Activated CD4-positive, alpha-beta T cell treated with anti-CD3 and anti-CD28 coated beads, Interleukin-2, amount 50 U/mL, for 16 hours (primary cell): ENCODE measurements at places on chromosomes 2 and 18.

- DNase-seq = no peak
Measured at GRCh38 chr2:21939967-21940366, 816.2 kb downstream of the TDRD15 start.

DNA sequence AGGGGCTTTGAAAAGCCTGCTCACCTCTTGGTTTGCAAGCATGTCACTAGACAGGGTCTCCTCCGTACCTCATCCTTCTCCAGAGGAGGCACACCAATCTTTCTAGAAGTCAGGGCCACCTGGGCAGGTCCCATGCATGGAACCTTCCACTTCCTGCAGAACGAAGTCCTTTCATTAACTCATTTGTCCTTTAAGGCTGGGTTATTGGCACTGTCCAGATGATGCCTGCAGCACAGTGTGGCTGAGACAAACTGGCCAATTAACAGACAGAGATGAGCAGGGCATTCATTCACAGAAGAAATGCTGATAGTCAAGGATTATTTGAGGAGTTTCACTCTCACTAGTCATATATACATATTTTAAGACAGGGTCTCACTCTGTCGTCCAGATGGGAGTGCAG lies 245.3 kb downstream of the TFCP2L1 start:
- DNase-seq = no peak

DNA sequence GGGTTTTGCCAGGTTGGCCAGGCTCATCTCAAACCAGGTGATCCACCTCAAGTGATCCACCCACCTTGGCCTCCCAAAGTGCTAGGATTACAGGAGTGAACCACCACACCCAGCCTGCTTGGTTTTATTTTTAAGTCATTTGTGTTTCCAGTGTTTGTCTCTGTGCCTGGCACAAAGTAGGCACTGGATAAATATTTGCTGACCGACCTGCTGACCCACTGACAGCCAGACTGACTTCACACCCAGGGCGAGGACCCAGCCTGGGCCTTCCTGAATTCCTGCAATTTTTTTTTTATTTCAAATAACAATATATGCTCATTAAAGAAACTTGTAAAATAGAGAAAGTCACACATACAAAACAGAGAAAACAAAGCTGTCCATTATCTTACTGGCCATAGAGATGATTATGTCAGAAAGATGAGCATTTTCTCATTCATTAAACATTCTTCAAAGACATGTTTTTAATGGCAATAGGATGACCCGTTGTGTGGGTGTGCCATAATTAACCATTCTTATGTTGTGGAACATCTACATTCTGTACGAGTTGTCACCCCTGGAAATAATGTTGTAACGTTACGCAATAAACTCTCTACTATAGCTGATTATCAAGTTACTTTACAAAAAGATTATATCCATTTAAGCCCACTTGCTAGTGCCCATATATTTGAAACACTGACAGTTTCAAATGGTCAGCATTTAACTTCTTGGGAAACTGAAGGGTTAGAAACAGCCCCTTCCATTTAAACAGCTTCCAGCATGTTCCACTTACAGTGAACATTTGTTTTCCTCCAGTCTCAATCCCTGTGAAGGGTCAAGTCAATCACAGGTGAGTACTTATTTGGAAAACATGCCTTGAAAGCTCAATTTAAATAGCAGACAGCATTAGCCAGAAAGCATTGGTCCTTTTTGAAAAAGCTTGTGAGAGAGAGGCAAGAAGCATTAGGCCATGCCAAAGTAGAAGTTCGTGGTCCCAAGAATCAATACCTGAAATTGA lies 25.7 kb upstream of the GATA6 start:
- no peak for DNase-seq

DNA sequence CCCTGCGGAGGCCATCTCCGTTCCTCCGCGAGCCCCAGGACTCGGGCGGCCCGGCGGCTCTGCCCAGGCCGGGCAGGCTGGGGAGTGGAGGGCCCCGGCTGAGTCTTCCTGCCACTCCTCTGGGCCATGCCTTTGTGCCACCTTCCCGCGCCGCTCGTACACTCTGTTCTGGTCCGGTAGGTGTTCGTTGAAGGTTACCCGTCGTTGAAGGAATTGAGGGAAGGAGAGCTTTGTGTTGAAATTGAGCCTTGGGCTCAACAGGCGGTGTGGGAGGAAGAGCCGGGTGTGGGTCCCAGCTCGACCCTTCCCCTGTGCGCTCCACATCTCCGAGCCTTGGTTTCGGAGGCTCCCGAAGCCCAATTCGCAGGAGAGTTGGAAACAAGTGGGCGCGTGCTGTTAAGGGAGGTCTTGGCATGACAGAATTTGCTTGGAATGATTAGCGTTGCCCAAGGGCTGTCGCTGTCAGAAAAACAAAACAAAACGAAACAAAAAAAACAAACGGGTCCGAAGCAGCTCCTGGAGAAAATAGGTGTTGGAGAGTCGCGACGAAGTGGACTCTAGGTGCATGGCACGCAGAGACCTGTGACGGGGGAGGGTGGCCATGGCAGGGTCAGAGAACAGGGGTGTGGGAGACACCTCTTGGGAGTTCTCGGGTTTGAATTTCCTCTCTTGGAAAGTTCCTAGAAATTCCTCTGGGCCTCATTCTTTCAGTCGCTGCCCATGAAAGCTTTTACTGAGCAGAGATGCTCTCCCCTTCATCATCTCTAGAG lies 1.2 kb upstream of the MZT2A start:
- DNase-seq = no peak

DNA sequence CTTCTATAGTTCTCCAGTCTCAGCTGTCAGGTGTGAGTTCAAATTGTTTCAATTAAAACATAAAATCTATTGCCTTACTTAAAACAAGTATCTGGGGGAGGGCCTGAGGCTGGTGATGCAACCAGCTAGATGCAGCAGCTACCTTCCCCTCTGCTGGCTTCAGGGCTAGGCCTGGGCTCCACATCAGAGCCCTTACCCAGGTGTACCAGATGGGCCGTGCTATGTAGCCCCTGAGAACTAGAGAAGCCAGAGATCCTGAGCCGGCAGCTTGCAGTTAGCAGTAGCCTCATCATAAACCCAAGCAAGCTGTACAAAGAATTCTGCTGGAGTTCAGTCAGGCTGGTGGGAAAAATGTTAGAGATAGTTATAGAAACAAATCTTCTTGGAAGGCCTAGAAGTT lies 97.7 kb upstream of the ACAA2 start:
- DNase-seq = no peak

DNA sequence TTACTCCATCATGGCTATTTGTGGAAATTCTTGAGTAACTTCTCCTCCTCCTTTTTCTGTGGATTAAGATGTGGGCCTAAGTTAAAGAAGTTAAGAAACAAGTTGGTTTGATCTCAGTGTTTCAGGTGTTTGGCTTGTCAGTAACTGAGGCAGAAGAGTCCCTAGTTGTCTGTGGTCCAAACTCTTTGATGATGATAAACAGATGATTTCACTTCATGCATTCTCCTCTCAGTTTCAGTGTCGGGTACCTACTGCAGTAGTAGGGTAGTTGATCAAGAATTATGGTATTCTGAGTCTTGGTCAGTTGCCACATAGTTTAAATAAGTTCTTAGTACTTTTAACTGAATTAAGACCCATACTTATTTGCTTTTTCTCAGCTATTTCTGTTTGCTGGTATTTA lies 85.6 kb downstream of the NCOA1 start:
- peak; percentile 68 for DNase-seq

DNA sequence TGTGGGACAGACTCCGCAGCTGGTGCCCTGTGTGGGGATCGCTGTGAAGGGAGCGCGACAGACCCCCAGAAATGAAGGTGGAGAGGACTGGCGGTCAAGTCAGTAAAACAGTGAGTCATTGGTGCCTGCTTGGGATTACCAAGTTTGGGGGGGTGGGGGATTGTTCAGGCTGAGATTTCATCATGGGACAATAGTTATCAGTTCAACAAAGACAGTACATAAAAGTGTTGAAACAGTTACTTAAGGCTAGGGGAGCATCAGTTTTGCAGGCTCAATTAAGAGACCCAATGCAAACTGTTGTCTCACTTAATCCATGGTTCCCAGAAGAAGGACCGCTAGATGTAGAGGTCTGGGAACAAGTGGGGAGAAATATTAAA lies 42.4 kb upstream of the PDK1 start:
- DNase-seq = no peak

DNA sequence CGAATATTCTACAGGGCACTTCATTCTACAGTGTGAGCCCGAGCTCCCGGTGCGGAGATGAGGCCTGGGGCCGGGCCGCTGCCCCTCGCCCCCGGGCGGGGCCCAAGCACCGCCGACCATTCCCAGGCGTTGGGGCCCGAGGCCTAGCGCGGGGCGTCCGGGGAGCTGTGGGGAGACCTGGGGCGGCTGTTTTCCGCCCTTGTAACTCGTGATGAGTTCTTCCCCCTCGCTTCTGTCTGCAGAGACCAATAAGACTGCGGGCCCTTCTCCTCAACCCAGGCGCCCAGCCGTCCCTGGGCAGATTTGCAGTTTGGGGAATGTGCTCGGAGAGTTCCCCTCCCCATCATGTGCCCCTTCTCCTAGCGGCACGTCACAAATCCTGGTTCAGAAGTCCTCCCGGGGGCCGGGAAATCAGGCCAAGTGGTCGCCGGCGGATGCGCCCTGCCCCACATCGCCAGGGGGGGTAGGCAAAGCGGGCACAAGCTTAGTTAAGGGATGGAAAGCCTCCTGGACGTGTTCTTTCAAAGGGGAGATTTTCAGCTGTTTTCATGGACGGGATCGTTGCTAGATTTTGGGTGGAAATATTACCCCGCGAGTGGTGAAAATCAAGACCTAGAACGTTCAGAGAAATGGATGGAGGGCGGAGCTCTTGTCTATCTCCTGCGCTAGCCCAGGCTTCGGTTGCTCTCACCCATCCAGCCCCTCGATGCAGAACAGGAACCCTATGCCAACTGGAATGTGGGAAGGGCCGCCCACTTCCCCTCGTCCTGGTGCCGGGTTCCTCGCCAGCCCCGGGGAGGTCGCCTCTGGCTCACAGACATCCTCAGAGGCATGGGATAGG lies 18.8 kb upstream of the HAAO start:
- peak; percentile 37 for DNase-seq

GRCh38 chr2:39981883-39982311 lies 202.8 kb upstream of the THUMPD2 start:
- DNase-seq = no peak

GRCh38 chr2:189824694-189825396 lies 40.6 kb downstream of the PMS1 start:
- DNase-seq = no peak

- no peak for DNase-seq
Measured at GRCh38 chr2:227824711-227825110, 11.1 kb downstream of the CCL20 start.

DNA sequence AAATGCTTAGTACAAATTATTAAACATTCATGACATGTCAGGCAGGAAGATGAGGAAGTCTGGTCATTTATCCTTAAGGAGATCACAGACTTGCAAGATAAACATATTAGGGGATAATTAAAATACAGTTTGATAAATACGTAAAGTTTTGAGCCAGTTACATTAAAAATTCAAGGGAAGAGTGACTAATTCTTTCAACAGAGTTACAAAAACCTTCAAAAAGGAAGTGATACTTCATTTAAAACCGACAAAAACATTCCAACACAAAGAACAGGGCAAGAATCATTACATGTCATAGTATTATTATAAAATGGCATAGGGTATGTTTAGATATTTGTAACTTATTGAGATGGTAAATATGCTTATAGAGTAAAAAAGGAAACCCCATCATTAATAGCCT lies 636.0 kb downstream of the NR4A2 start:
- DNase-seq = no peak

DNA sequence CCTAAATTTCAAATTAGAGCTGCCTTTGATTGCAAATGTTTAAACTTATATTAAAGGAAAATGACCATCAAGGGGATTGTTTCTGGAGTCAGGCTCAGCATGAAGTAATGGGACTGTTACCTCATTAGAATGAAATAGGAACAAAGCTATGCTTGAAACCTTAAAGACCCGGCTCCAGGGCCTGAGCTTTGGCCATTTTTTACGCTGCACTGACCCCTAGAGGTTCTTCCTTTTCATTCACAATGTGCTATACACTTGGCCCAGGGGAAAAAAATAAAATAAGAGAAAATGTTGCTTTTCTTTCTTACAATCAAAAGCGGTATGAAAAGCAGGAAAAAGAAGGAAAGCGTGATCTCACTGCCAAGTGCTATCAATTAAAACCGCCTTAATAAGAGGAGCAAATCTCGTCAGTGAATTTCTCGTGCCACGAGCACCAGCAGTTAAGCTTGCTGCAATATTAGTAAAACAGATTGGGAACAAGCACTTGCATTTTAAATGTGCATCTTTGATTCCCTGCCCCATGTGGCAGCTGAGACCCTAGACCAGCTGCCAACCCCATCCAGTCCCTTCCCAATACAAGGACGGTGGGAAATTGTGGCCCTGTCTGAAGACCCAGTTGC lies 96.6 kb downstream of the MBD2 start:
- DNase-seq = peak; percentile 56

- no peak for DNase-seq
Measured at GRCh38 chr2:28357948-28358667, 34.5 kb upstream of the FOSL2 start.

GRCh38 chr2:203714112-203714511 lies 7.7 kb downstream of the CD28 start:
- no peak for DNase-seq

DNA sequence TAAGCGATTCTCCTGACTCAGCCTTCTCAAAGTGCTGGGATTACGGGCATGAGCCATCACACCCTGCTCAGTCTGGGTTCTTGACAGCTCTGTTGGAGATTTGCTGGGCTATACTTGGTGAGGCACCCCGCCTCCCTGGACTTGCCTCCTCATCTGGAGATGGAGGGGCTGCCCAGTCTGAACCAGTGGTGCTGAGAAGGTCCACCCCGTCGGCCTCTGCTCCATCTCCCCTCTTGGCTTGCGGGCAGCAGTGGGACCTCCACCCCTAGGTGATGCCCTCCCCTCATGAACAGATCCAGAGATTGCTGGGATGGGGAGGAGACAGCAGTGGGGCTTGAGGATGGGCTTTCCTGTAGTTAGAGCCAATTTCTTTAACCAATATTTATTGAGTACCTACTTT lies 120.9 kb downstream of the CLIP4 start:
- no peak for DNase-seq

GRCh38 chr2:236584521-236585384 lies 15.1 kb downstream of the ACKR3 start:
- DNase-seq = no peak

- no peak for DNase-seq
Measured at GRCh38 chr2:79782576-79783452, 270.0 kb downstream of the CTNNA2 start.

DNA sequence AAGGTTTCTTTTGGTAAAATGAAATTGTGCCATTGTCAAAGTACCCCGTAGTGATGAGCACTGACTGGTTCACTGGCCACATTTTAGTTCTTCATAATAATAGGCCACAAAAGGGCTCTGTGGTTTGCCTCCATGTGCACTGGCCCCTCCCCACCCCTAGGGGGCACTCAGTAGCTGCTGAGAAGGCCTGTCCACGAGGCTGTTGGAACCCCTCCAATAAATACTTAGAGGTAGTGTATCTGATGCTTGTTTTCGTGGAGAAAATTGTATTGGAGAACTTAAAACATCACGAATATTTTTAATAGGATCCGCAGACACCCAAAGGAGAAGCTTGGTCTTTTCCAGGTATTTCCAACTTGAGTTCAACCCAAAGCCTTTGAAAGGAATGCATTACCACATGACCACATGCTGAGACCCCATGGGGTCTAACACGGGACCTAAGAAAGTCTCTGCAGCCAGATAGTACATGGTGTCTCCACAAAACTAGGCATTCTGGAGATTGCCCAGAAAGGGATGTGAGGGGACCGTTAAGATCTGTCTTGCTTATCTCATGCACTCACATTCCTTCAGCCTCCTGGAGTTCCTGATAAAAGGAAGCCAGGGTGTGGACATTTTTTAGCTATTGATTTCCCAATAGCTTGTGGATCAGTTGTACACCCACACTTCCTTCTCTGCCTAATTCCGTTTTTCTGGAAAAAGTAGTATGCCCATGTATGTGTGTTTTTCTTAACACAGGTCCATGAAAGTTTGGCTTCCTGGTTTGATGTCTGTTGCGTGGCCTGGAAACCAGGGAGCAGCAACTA lies 28.5 kb upstream of the NOSTRIN start:
- DNase-seq = peak; percentile 65
